ENCODE measurements at places on chromosomes 1 and 21.

- DNase-seq = peak; percentile 86
Measured at GRCh38 chr1:22039594-22040285, 12.8 kb upstream of the CDC42 start.

- DNase-seq = no peak
Measured at GRCh38 chr1:84735483-84735882, 45.2 kb upstream of the SSX2IP start.

DNA sequence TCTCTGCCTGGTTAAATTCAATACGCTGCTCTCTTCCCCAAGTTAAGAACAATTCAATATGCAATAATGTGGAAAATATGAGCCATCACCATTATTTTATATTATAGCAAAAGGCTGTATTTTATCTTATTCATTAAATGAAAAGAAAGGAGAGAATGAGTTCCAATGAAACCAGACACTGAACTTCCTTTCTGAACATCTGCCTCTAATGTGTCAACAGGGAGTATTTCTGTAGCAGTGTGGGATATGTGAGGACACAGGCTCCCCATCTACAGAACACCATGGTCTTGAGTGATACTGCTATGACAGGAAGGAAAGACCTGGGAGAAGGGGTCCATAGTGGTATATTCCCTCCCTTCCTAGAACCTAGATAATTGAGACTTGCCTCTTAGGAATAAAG, 46.3 kb downstream of the CASQ2 start:
- no peak for DNase-seq

- no peak for DNase-seq
Measured at GRCh38 chr1:75529488-75529887, 81.4 kb downstream of the SLC44A5 start.

DNA sequence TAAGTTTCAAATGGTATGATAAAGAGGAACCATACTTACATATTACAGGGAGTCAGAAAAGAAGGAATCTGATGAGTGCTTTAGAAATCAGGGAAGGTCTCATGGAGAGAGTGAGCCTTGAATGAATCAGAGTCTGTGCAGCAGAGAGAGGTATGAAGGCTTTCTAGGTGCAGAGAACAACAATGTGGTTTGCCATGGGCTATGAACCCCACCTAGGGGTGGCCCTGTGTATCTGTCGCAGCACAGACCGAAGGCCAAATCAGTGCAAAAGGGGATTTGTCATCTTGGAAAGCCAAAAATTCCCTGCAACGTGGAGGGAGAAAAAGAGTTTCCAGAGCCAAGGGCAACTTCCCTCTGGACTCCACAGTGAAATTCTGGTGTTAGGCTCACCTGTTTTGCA, 3.5 kb downstream of the PAPPA2 start:
- DNase-seq = no peak

All from stimulated activated CD8-positive, alpha-beta memory T cell treated with anti-CD3 and anti-CD28 coated beads, Interleukin-15, amount 100 ng/mL, for 48 hours (primary cell).